Pons (tissue), 1 donor: ENCODE measurements at places on chromosomes 4 and X.
A peak's percentile ranks its signal among the peaks of the same experiment; 100 is the strongest.

GRCh38 chr4:184215709-184216328 is 1.9 kb downstream of the ENPP6 start:
- peak; percentile 76 for DNase-seq

DNA sequence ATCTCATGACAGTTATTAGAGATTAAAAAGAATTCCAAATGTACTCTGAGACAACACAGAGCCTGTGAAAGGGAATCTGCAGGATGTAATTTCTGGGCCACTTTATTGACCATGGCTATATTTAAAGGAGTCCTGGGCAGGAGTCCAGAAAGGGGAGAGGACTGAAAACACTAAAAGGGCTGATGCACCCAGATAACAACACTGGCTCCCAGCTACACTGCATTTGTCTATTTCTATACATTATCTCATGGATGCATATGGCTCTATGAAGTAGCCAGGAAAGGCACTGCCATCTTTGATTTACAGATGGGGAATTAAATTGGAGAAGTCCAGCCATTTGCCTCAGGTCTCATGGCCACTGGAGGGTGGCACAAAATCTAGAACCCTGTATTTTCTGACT is 56.0 kb downstream of the MED28 start:
- no peak for DNase-seq

DNA sequence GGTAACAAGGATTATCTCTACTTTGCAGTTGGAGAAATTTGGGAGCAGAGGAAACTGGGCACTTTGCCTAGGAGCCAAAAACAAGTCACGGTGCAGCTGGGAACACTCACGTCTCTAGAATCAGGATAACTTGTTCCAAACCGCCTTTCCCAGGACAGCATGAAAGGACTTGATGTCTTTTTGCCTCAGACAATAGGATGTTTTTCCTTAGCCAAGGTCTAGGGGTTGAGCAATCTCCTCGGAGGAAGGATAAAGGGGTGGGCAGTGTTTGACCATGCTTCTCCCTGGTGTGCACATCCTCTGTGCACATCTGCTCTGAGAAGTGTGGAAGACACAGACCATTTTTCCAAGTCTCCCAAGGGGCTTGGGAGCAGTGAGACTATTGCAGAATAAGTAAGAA is 1.7 kb upstream of the SPARCL1 start:
- DNase-seq = peak; percentile 67

GRCh38 chr4:15648600-15648999 is 6.6 kb downstream of the FBXL5 start:
- DNase-seq = no peak

DNA sequence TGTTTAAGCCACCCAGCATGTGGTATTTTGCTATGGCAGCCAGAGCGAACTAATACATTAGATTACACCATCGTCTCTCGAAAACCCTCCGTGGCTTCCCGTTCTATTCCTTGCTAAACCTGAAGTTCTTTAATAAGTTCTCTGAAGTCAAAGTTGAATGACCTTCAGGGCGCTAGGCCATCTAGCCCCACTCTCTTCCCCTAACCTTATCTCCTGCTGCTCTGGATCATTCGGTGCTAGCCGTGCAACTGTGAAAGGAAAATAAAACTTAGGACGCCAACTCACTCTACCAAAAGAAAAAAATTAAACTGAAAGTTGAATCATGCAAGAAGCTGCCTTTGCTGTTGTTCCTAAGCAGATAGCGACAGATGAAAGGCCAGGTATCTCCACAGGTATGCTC is 40.0 kb downstream of the CHRNA9 start:
- DNase-seq = no peak

- DNase-seq = no peak
Observed at GRCh38 chr4:7507381-7507780, 72.7 kb upstream of the PSAPL1 start.

- no peak for DNase-seq
Observed at GRCh38 chr4:18735740-18736268, 714.2 kb upstream of the LCORL start.

GRCh38 chr4:174156239-174156826 is 127.1 kb downstream of the FBXO8 start:
- DNase-seq = peak; percentile 57

DNA sequence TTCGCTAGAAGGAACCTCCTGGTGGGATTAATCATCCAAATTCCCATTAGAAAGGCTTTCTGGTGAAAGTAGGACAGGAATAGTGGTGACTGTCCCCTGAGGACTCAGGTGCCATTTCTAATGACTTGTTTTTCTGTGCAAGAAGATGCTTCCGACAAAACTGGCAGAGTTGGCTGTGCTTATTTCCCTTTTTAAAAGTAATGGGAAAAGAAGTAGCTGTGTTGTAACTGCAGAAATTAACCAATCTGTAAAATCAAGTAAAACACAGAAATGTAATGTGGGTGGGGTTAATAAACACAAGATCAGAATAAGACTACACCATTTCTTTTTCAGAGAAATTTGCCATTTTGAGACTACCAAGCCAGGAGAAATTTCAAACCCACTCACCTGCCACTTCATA is 55.0 kb upstream of the FAM9B start:
- no peak for DNase-seq

GRCh38 chrX:53458082-53458481 is 23.9 kb upstream of the HSD17B10 start:
- no peak for DNase-seq

GRCh38 chr4:188363196-188363595 is 224.0 kb downstream of the TRIML1 start:
- no peak for DNase-seq

DNA sequence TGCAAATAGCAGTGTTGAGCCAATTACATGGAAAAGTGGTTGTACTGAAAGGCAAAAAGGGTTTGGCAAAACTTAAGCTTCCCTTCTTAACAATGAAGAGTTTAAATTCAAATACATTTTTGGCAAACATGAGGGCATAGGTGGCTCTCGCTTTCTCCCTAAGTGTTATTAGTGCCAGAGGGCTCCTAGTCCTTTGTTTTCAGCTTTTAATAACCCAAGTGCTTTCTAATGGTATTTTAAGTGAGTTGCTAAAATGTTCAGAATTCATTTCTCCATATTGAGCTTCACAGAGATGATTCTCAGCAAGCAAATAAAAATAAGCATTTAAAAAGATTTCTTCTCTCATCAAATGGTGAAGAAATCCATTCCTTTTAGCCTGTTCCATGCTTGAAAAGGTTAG is 123.7 kb downstream of the HS6ST2 start:
- DNase-seq = no peak

DNA sequence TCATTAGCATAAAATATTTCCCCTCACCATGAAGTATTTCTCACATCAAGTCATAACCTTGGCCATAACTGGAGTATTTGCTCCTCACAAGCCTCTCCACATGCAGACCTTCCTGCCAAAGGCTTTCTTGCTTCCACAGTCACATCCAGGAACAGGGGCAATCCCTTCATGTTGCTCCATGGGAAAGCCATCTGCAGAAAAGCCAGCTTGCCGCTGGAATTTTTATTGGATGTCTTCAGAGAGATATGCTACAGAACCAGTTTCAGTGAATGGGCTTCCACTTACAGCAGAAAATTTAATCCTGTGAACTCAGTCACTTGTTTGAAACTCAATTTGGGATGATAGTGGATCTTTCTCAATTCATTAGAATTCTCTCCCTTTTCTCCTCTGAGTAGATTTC is 3.2 kb upstream of the CDKN2AIP start:
- no peak for DNase-seq

DNA sequence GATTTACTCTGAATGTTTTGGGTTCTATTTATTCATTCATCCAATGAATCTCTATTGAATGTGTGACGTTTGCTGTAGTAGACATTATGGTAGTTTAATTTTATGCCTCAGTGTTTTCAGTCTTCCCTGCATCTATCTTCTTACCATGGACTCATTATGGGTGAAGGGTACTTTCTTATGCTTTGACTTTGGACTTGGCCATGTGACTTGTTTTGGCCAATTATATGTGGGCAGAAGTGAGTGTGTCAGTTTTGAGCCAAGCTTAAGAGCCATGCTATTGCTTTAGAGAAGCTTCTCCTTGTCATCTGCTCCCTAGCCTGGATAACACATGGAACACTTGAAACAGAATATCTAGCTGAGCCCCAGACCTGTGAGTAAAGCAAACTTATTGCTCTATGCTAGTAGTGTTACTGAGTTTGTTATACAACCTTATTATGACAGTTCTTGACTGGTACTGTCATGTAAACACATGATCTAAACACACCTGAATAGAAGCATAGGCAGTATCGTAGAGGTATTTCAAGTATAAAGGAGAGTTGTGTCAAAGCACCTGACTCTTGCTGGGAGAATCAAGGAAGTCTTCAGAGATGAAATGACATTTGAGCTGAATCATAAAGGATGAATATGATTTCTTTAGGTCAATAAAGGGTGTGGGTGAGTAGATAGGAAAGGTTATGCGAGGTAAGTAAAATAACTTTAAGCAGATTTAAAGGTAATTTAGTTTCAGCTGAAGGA is 128.4 kb downstream of the NAA11 start:
- no peak for DNase-seq

DNA sequence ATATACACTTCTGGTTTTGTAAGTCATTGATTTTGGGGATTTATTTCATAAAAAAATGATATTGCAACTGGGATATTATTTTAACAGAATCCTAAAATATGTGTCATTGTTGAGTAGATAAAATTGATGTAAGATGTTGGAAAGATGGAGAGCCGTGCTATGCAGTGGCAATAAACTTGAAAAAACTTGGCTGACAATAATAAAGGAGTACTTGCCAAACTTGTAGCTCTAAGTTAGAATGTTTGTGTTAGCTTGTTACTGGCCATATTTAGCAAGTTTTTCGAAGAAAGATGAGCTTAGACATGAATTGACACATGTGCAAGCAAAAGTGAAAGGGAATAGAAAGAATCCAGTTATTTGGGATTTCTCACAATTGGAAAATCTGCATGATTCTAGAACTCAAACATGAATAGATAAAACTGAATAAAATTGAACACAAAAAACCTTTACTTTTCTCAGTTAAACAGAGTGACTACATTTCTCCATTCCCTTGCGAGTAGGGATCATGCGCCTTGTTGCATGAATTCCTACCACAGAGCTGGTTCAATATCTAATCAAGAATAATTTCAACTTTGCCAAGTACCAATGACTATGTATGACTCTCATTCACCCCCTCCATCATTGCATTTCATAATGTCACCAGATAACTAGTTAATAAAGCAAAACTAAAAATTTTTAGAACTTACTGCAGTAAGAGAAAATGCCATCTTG is 327.8 kb downstream of the CAMK2D start:
- DNase-seq = no peak

- DNase-seq = no peak
Observed at GRCh38 chr4:71607780-71608677, 175.8 kb downstream of the GC start.

- no peak for DNase-seq
Observed at GRCh38 chr4:1599491-1600210, 84.5 kb downstream of the FAM53A start.

- no peak for DNase-seq
Observed at GRCh38 chr4:87409420-87409939, 12.9 kb upstream of the NUDT9 start.

GRCh38 chr4:56787380-56787779 is 34.1 kb downstream of the SPINK2 start:
- no peak for DNase-seq

- no peak for DNase-seq
Observed at GRCh38 chr4:100509386-100509785, 8.4 kb downstream of the EMCN start.

DNA sequence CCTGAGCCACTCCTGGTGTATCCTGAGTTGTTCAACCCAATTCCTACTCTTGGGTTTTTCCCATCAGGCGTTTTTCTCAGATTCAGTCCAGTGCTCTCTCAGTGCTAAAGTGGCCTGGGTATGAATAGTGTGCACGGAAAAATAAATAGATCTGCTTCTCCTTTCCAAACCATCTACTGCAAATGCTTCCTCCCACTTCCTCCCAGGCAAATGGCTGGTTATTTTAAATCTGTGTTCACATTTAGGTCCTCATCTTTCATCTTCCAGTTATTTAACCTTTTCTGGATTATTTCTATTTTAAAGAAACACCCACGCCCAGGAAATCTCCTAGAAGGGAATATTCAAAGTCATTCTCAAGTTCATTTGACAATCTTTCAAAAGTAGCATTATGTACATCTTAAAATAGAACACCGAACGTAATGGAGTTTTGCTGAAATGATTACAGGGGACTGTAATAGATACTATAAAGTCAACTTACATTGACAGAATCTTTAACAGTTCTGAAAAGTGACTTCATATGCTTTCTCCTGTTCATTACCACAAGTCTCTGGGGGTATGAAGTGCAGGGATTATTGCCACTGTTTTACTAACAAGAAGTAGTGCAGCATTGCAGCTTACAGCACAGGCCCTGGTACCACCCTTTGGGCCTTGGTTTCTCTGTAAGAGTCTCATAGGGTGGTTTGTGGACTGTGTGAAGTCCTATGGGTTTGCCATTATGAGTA is 66.3 kb downstream of the MED28 start:
- DNase-seq = no peak

DNA sequence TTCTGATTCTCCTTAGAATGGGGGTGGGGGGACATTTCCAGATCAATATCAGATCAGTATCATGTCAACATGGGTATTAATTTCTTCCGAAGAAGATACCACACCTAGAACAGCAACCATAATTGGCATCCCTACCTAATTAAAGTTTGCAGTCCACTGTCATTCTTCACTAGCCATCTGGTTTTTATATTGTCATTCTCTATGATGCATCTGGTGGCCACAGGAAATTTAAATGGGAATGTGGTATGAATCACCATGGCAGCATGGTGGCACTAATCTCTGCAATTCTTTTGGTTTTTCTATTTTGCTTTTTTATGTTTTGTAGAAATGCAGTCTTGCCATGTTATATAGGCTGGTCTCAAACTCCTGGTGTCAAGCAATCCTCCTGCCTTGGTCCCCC is 16.6 kb upstream of the UBE2D3 start:
- DNase-seq = no peak

DNA sequence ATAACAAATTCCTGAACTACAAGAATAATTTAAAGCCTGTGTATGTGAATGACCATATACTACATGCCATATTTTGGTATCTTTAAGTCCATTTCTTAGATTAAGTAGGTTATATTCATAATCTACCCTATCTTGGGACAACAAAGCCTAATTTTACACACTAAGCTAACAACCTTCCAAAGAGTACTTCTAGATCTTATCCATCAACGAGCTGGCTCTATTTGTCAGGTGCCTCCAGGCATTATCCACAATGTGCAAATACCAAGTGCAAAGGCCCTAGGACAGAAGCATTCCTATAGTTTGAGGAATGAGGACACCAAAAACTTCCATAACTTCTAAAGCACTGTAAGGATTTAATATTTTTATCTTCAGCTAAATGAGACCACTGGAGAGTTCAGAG is 3.5 kb downstream of the SLBP start:
- no peak for DNase-seq

DNA sequence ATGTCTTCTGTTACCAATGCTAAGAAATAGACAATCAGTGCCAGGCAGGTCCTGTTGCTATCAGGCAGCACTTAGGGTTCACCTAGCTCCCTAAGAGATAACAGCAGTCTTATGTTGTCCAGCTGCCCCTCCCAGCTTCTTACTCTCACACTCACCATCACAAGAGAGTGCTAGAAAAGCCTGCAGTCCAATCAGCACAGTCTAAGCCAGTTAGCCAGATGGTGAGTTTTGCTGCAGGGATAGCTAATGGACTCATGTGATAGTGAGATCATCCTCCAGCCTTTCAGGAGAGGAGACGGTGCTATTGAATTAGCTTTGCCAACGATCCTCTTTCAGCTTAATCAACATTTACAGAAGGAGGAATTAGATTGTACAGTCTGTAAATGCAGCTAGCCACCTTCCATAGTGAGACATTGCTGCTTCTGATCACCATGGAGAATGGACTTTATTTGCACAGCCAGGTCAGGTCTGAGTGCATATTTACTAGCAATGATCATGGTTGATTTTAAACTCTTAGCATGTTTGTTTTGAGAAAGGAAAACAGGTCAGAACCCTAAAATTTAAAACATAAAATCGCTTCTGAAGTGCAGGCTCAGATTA is 438.3 kb downstream of the CENPC start:
- peak; percentile 24 for DNase-seq
